ENCODE measurements at places on chromosomes 7 and 10. TPM values are rescaled to one million over a fixed set of nuclear protein-coding genes. Genes with fewer than 3 reads are reported as not detected.

GRCh38 chr10:3228629-3228945, 56.0 kb upstream of the PITRM1 start:
- DNase-seq, result no peak

GRCh38 chr10:1549591-1550290, 187.6 kb downstream of the ADARB2 start:
- no peak for DNase-seq

- DNase-seq, result no peak
Observed at GRCh38 chr7:156592155-156592884, 48.3 kb upstream of the RNF32 start.

GRCh38 chr10:11225935-11226334, 208.3 kb downstream of the CELF2 start:
- DNase-seq, result no peak

DNA sequence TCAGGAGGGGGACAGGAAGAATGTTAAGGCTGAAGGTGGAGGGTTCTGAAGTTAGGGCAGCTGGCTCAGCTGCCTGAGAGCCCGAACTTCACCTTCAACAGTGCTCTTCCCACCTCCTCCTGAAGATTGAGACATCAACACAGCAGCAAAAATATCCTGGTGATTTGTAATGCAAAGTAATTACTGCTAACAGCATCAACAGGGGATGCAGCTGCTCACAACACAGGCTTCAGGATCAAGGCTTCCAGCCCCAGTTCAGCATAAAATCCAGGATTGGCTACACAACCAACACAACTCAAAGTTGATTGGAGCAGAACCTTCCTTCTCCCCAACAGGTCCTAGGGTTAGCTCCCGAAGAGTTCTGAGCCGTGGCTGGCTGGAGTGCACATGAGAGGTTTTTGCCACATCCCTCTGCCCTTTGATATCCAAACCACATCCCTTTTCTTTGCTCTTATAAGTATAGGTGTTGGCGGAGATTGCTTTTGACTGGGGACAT, 242.4 kb downstream of the KIAA1217 start:
- peak; percentile 43 for DNase-seq

- no peak for DNase-seq
Observed at GRCh38 chr10:54081950-54082349, 719.1 kb downstream of the PCDH15 start.

DNA sequence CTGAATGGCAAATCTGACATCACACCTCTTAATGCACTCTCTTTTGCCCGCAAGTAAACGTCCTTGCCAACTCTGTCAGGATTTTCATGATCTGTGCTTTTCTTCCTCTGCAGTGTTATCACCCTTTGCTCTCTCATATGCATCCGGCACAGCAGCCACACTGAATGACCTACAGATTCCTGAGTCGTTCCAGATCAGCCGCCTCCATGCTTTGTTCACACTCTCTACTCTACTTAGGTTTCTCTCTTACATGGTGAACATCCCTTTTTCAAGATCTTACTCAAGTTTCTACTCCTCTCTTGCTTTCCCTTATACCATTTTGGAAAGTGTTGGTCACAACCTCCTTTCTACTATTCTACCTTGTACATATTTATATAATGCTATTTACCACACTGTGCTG, 127.7 kb upstream of the AOAH start:
- no peak for DNase-seq

The EVX1 gene
- not detected for total RNA-seq

Data from GM23338 (cell line).